Mesenchymal stem cell (in vitro differentiated cells and primary cell): ENCODE measurements at places on chromosomes 6 and 20.

GRCh38 chr20:37274851-37275524 is 13.4 kb upstream of the GHRH start:
- no peak for DNase-seq

GRCh38 chr6:12865671-12866181 is 149.2 kb downstream of the PHACTR1 start:
- no peak for DNase-seq

- no peak for DNase-seq
These were observed 777.8 kb downstream of the KIF16B start for GRCh38 chr20:15795305-15796019.

GRCh38 chr6:148885136-148885865 is 138.5 kb downstream of the UST start:
- peak; percentile 95 for DNase-seq

- DNase-seq, result peak; percentile 42
These were observed 108.0 kb upstream of the C6orf118 start for GRCh38 chr6:165417278-165417865.

- no peak for DNase-seq
These were observed 417.0 kb upstream of the JAG1 start for GRCh38 chr20:11090751-11091150.

DNA sequence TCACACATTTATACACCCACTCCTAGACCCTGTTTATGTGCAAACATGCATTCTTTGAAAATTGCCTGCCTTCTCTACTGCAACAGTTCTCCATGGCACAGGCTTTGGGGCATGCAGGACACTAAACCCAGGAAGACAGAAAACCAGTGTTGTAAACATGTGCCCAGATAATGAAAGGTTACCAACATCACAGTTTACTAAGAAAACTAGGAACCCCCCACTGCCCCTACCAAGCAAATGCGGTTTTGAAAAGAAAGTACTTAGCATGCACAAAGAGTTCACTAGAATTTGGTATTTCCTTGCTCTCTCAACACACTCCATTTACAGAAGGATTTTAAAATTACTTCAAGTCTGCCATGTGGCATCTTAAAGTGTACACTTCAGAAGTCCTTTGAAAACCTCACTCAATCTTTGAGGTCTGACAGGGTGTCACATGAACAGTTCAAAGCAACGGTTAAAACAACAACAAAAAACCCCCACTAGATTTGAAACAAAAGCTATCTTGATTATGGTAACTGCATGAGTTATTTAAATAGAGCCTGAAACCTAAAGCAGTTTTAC is 245.0 kb downstream of the GMPR start:
- no peak for DNase-seq

DNA sequence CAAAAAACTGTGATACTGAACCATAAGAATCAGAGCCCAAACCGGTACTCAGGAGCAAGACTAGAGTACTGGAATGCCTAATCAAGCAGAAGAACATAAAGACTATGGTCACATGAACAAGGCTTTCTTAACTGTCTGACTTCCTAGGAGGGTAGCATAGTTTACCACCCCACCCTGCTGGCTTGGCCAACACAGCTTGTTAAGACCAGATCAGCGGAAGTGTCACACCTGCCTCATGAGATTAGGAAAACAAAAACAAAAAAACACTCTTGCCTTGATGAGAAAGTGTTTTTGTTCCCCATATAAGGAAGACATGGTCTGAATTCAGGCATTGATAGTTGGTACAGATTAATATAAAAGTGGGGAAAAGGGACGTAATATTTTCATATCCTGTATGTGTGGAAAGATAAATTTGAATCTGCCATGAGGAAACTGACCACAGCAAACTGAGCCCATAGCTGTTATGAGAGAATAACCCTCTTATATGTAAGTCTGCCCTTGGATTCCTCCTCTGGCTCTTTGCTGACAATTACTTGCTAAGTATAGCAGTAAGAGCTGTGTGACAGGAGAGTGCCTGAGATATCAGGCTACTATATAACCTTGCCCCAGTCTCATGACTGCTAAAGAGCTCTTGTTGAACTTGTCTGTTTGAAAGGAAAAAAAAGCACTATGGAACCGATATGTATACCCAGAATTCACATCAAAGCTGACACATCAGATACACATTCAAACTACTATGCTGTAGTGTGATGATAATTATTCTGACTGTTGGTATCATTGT is 197.1 kb downstream of the EPHA7 start:
- DNase-seq, result no peak

DNA sequence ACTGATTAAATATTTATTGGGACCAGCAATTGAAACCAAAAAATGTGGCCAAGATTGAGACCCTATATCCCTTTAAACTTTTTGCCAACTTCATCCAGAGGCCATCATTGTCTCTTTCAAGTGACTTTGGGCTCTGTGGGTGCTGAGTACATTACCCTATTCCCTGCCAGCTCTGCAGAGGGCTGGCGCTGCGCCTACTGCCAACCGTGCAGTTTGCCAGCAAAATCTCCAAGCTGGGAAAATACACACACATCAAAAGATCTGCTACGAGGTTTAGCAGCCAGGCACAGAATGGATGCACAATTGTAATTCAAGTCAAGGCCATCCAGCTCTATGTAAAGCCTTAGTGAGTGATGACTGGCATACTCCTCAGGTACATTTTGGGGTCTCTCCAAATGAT is 125.0 kb downstream of the CBLN4 start:
- DNase-seq, result no peak
